ENCODE measurements at places on chromosomes 16 and 17.

DNA sequence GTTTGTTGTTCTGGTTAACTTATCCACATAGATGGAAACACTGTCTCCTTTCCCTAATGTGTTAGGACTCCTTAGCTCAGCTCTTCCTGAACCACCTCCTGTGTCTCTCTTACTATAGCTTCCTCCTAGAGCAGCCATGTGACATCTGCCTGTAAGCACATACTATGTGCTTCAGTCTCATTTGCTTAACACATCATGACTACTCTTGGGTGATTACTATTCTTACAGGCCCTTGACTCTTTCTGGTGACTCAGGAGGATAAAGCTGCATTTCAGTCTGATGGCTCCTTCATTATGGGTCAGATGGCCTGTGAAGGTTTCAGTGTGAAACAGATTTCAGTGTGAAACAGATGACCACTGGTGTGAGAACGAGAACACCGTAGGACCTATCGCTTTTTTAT lies 320 bp upstream of the KRTAP4-2 start:
- DNase-seq = no peak

DNA sequence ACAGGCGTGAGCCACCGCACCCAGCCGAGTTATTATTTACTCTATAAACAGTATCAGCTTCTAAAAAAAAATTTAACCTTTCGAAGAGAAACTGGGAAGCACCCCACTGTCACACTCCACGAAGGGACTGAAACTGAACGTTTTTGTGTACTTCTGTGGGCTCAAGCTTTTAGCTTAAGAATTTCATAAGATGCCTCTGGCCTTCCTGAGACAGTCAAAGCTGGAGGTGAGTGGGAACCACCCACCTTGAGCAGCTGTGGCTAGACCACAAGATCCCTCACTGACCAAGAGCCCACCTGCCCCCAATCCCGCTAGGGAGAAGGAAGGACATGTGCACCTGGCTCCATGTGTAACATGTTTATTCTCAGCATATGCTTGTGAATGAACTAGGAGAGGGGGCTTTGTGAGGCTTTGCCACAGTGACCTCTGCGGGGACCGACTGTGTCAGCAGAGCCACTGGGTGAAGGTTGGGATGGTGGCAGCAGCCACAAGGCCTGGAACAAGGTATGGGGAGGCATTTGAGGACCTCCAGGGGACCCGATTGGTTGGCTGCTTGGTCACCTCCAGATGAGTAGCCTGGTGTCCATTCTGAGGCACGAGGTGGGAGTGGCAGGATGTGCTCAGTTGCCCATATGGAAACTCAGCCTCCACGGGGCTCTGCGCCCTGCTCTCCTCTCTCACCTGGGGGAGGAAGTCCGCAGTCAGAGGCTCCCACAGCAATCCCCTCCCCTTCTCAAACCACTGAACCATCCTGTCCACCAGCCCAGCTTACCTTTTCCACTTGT lies 4.8 kb downstream of the DPEP3 start:
- no peak for DNase-seq

GRCh38 chr17:3903881-3904290 lies 11.0 kb upstream of the CAMKK1 start:
- DNase-seq = no peak

DNA sequence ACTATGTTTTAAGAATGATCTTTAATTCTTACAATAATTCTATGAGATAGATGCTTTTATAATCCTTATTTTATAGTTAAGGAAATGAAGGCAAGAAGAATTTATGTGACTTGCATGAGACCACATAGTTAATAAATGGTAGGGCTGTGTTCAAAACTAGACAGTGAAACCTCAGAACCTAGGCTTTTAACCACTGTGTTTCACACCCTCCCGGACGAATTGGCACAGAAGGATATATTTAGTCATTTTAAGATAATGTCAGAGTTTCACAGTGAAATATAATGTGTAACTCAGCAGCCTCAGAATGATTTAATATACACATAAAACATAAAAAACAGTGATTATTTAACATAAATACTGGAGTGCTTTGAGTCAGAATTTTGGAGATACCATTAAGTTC lies 57.0 kb downstream of the NSRP1 start:
- DNase-seq = no peak

- no peak for DNase-seq
These were observed 86.2 kb upstream of the ZNF469 start for GRCh38 chr16:88296437-88297177.

DNA sequence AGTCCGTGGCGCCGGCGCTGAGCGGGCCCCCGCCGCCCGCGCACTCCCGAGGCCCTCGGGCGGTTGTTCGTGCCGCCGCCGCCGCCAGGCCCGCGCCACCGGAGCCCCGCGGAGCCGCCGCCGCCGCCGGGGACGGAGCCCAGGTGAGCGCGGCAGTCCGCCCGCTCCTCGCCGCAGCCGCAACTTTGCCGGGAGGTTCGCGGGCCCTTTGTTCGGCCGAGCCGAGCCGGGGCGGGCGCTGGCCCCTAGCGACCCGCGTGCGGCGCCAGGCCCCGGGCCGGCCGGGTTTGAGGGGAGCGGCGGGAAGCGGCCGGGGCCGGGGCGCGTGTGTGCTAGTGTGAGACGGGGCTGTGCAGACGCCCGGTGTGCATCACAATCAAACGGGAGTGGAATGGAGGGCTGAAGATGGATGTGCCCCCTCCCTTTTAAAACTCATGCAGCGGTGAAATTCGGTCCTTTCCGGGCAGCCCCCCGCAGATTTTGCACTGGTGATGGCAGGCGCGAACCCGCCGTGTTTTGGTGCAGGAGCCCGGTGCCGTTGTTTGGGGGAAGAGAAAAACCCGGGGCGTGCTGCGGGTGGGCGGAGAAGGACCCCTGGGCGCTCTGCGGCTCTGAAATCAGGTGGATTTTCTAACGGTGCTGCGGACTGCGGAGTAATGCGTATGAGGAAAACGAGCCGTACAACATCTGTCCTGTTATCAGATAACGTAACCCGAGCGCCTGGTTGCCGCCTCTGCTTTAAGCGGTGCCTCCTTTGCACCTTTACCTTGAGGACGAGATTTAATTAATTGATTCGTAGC lies 823 bp downstream of the TNRC6C start:
- no peak for DNase-seq

- DNase-seq = no peak
These were observed 11.3 kb downstream of the HS3ST3A1 start for GRCh38 chr17:13590441-13590840.
